ENCODE measurements at places on chromosomes 13 and 19.

- DNase-seq: no peak
These were observed 138.1 kb downstream of the POU4F1 start for GRCh38 chr13:78465250-78465649.

GRCh38 chr19:44021221-44021620 lies 4.0 kb upstream of the ZNF222 start:
- DNase-seq: no peak

- no peak for DNase-seq
These were observed 36.4 kb downstream of the TEX26 start for GRCh38 chr13:30968846-30969245.

GRCh38 chr13:89750371-89750770 lies 1597.1 kb upstream of the MIR17HG start:
- no peak for DNase-seq

- no peak for DNase-seq
These were observed 2.6 kb upstream of the MCEMP1 start for GRCh38 chr19:7674010-7675005.

GRCh38 chr13:34254366-34254765 lies 436.4 kb downstream of the RFC3 start:
- no peak for DNase-seq

DNA sequence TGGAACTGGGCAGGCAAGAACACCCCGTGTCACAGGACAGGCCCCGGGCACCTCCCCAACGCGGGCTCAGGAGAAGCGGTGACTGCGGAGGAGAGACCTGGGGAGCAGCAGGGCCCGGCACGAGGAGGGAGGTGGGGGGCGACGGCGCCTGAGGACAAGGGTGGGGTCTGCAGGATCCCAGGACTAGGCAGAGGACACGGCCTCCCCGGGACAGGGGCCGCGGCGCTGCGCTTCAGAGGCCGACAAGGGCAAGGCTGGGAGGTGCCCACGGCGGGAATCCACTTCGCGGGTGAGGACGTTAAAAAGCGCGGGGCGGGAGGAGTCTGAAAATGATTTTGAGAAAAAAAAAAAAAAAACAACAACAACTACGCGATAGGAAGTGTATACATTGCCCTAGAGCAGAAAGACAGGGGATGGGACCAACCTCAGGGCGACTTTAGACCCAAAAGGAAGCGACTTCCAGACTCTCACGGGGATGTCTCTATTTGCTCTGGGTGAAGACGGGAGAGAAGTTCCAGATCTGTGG lies 44.9 kb downstream of the ZNF611 start:
- peak; percentile 17 for DNase-seq

DNA sequence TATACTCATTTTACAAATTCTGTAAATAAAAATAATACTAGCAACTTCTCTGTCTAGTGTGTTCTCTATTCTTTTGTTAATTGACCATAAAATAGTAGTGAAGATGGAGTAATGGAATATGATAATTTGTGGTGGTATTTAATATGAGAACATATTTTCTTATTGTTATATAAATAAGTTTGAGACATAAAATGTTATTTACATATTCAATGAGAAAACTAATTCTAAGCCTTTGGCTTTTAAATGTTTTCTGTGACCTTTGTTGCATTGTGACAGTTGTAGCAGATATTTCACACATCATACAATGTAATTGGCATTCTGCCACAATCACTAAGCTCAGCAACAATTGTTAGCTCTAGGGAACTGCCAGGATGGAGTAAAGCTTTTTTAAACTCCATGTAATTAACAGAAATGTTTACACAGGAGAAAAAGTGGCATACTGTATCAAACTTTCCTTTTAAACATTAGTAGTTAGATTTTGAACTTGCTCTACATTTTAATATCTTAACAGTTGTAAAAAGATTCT lies 562.1 kb upstream of the PCDH9 start:
- DNase-seq: no peak

- DNase-seq: no peak
These were observed 56.1 kb downstream of the ALOX5AP start for GRCh38 chr13:30791354-30792001.

- DNase-seq: no peak
These were observed 42.8 kb upstream of the DCUN1D2 start for GRCh38 chr13:113533161-113533840.

DNA sequence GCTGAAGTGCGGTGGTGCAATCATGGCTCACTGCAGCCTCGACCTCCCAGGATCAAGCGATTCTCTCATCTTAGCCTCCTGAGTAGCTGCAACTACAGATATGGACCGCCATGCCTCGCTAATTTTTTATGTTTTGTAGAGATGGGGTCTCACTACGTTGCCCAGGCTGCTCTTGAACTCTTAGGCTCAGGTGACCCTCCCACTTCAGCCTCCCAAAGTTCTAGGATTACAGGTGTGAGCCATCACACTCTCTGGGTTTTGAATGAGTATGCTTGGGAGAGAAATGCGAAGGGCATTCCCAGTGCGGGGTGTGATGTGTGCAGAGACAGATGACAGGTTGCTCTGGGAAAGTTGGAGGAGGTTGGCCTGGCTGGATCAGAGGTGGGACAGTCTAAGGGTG lies 49.0 kb downstream of the RYR1 start:
- no peak for DNase-seq

DNA sequence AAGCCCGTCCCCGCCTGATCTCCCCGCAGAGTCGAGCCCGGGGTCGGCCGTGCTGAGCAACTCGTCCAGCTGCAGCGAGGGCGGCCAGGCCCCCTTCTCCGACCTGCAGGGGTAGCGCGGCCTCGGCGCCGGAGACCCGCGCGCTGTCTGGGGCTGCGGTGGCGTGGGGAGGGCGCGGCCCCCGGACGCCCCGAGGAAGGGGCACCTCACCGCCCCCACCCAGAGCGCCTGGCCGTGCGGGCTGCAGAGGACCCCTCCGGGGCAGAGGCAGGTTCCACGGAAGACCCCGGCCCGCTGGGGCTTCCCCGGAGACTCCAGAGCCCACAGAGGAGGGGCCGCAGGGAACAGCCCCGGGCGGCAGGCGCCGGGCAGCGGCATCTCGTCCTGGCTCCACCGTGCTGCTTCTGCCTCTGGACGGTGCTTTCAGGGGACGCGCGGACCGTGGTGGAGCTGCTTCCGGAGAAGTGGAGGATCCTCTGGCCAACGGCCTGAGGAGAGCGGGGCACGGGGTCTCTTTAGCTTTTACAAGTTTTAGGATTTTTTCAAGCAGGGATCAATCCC lies 8.8 kb upstream of the F7 start:
- DNase-seq: no peak

GRCh38 chr13:67062160-67062559 lies 168.0 kb downstream of the PCDH9 start:
- no peak for DNase-seq

- no peak for DNase-seq
These were observed 553.1 kb downstream of the IRS2 start for GRCh38 chr13:109233293-109233692.

- peak; percentile 78 for DNase-seq
These were observed 34.4 kb downstream of the PIP5K1C start for GRCh38 chr19:3665681-3666544.

- DNase-seq: no peak
These were observed 740.1 kb downstream of the UQCRFS1 start for GRCh38 chr19:28472843-28473242.

GRCh38 chr13:27011661-27012060 lies 159.9 kb downstream of the USP12 start:
- no peak for DNase-seq

- DNase-seq: no peak
These were observed 383.3 kb downstream of the RFC3 start for GRCh38 chr13:34201050-34201913.

DNA sequence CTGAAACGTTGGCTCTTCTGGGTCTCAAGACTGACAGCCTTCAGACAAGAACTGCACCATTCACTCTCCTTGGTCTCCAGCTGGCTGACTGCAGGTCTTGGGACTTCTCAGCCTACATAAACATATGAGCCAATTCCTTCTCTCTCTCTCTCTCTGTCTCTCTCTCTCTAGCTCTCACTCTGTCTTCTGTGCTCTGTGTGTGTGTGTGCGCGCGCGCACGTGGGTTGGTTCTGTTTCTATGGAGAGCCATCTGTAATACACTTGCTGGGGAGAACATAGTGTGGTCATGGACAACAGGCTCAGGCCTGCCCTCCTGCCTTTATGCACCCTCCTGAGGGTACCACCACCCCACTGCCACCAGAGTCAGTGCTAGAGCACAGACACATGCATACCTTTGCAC lies 13.7 kb upstream of the SERPINE3 start:
- DNase-seq: no peak

DNA sequence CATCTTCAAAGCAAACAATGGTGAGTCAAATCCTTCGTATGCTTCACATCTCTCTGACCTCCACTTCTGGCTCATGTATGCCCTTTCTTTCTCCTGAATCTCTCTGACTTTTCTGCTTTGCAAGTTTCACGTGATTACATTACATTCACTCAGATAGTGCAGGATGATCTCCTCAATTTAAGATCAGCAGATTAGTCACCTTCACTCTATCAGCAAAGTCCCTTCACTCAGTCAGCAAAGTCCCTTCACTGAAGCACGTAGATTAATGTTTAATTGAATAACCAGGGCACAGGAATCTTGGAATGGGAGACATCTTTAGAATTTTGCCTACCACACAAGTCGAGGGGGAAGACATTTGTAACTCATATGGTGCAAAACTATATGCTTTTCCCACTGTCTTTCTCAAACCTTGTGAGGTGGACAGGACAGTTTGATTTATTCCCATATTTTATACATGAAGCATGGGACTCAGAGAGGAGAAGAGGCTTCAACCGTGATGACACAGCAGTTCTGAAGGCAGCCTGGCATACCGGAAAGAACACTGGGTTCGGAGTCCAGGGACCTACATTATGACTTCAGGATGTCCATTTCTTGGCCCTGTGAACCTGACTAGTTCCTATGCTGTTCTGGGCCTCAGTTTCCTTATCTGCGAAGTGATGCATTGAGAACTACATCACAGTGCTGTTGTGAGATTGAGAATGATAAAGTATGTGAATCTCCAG lies 23.3 kb downstream of the SIGLECL1 start:
- DNase-seq: no peak

- DNase-seq: no peak
These were observed 204.5 kb upstream of the ATXN8OS start for GRCh38 chr13:69903081-69903480.

DNA sequence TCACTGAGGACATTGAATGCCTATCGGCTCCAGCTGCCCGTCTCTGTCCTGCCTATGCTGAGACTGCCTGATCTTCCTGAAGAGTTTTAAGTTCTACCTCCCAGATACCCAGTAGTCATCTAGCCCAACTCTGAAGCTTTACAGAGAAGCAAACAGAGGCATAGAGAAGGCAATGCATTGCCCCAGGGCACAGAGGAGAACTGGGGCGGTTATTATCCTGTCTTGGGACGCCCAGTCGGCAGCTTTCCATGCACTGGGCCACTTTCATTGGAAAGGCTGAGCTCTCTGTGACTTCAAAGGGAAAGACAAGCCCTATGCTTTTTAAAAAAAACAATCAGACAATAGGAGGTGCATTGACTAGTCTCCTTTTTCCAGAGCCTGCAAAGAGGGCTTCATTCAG lies 71.6 kb downstream of the HSPH1 start:
- no peak for DNase-seq

- DNase-seq: no peak
These were observed 7.1 kb downstream of the ARHGAP45 start for GRCh38 chr19:1073956-1074517.

GRCh38 chr13:34863360-34864135 lies 78.5 kb upstream of the NBEA start:
- no peak for DNase-seq

GRCh38 chr13:66508153-66508909 lies 721.8 kb downstream of the PCDH9 start:
- no peak for DNase-seq

GRCh38 chr19:17184371-17184841 lies 30.8 kb upstream of the USE1 start:
- peak; percentile 34 for DNase-seq

- DNase-seq: no peak
These were observed 113.2 kb downstream of the HSPH1 start for GRCh38 chr13:31048521-31048920.

DNA sequence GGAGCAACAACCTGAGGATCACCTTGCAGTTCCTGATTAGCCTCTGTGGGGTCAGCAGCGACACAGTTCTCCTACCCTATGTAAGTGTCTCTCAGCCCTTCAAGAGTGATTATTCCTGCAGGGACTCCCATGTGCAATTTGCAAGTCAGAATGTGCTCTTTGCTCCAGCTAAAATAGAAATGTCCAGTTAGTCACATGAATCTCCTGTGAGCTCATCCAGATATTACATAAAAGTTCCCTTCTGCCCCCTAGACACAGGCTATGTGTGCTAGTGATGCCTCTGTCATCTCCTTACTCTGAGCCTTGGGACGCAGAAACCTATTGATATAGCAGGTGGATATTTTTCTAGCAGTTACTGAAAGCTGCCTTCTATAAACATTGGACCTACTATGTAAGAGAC lies 105.5 kb downstream of the ZAR1L start:
- no peak for DNase-seq

DNA sequence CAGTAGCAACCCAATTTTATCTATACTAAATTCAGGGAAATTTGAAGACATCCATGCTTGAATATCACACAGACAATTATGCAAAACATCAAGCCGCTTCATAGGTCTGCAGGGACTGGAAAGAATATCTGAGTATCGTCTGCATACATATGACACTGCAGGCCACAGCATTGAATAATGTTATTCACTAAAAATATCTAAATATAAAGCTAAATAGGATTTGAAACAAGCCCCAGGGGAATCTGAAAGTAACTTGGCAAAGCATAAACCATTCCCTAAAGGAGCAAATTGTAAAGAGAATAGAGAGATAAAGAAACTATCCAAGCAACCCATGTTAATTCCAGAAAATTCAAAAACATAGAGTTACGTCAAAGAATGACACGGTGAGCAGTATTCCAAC lies 1251.0 kb downstream of the PCDH17 start:
- DNase-seq: no peak

DNA sequence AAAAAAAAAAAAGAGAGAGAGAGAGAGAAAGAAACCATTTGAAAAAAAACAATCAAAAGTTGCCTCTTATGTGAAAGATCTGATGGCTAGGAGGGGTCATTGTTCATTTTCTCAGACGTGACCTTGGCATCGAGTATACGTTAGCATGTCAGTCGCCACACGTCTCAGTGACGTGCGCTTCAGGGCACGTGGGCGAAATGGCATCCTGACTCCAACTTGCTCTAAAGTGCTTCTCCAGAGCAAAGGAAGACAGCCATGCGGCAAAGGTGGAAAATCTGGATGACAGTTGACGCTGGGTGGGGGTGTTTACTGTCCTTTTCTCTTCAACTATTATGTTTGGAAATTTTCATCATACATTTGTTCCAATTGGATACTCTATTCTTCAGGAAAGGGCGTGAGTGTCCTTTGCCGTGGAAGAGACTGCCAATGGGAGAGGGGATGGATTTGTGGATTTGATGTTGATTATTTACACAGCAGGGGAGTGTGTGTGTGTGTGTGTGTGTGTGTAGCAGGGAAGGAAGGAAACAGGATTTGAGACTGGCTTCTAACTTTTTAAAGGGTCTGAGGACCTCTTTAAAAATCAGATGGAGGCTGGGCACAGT lies 25.0 kb downstream of the KLF2 start:
- no peak for DNase-seq
